ENCODE measurements at places on chromosomes 12 and 14.

DNA sequence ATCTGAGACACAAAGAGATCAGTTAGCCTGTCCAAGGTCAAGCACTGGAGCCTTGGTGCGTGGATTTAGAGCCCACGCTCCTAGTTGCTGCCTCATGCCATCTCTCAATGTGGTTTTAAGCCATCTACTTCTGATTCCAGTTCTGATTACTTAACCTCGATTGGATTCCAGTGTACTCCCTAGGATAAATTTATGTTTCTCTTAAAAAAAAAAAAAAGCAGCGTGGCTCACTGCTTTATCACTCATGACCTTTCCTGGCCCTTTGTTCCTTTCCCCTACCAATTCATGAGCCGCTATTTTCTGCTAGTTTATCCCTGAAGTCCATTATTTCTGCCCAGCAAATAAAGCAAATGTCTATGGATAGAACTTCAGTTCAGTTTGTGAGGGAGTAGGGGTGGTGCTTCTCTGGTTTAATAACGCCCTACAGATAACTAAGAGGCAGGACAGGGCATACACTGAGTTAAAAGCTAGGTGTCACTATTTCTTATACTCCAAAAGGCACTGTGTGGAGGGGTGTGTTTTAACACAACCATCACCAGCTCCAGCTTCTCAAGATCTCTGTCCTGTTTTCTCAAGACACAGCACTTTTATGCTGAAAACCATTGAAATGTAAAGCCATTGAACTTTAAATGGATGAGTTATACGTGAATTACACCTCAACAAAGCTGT lies 9.8 kb upstream of the PARP11 start:
- DNase-seq, result no peak

DNA sequence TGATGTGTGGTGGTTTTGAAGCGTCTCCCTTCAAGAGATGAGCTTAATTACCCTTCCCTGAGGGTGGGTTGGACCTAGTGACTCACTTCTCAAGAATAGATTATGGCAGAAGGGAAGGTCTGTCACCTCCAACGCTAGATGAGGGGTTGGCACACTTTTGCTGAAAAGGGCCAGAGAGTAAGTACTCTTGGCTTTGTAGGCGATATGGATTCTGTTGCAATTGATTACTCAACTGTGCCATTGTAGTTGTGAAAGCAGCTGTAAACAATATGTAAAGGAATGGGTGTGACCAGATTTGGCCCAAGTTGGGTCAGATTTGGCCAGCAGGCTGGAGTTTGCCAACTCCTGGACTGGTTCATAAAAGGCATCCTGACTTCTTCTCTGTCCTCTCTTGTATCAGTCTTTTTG lies 53.3 kb downstream of the SMIM41 start:
- no peak for DNase-seq

- DNase-seq, result no peak
Measured at GRCh38 chr12:85280165-85280983, at the start of gene ALX1. Gene ALX1, plus strand, starts transcription at chr12:85280220. Its CDS starts 42 bp downstream, at chr12:85280262.

- no peak for DNase-seq
Measured at GRCh38 chr12:17169726-17170471, 563.9 kb upstream of the LMO3 start.

Data from activated naive CD4-positive, alpha-beta T cell treated with anti-CD3 and anti-CD28 coated beads, Interleukin-2, amount 50 U/mL, for 16 hours (primary cell).